Hepatic stellate cell (primary cell): ENCODE measurements at places on chromosomes 5 and 9.
A peak's percentile ranks its signal among the peaks of the same experiment; 100 is the strongest.

GRCh38 chr5:9500625-9501024 lies 45.2 kb downstream of the SEMA5A start:
- DNase-seq = no peak

- no peak for DNase-seq
Observed at GRCh38 chr9:109114670-109115069, 5.1 kb downstream of the TMEM245 start.

DNA sequence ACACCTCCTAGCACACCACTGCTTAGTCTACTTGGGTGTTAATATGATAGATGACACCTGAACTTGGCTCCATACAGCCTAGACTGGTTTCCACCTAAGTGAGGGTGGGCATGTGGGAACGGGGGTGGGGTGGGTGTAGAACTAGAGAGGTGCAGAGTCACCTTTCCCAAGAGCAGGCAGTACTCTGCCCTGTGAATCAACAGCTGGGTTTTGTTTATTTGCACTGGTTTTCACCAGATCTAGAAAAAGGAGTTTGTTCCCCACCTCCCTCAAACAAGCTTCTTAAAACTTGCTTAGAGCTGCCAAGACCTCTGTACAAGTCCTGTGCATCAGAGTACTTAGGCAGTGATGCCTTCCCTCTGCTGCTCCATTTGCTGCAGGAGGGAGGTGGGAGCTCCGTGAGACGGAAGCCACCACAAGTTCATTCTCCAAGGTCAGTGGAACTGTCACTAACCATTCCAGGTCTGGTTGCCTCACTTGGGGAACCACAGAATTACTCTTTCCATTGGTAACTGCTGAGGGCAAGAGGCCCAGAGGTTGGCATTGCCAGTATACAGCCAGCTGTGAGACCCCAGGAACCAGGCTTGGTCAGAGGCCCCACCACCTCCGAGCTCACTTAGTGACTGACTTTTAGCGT lies 163.5 kb downstream of the NR3C1 start:
- no peak for DNase-seq

DNA sequence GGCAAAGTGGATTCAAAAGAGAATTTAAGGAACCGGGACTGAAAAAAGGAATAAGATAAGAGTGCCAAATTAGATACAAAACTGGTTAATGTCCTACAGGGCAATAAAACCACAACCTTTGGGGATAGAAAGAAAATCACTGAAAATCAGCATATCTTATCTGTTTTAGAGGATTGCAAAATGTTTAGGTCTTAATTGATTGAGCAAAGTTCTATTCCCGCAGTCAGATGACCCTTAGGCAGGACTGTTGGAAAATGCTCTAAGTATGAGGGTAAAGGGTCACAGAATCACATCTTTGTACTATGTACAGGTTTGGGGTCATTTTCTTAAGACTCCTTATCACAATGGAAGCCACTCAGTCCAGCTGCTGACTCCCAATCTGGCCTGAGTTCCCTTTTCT lies 129.0 kb downstream of the GABBR2 start:
- no peak for DNase-seq

GRCh38 chr5:142872795-142873194 lies 102.6 kb downstream of the ARHGAP26 start:
- no peak for DNase-seq

DNA sequence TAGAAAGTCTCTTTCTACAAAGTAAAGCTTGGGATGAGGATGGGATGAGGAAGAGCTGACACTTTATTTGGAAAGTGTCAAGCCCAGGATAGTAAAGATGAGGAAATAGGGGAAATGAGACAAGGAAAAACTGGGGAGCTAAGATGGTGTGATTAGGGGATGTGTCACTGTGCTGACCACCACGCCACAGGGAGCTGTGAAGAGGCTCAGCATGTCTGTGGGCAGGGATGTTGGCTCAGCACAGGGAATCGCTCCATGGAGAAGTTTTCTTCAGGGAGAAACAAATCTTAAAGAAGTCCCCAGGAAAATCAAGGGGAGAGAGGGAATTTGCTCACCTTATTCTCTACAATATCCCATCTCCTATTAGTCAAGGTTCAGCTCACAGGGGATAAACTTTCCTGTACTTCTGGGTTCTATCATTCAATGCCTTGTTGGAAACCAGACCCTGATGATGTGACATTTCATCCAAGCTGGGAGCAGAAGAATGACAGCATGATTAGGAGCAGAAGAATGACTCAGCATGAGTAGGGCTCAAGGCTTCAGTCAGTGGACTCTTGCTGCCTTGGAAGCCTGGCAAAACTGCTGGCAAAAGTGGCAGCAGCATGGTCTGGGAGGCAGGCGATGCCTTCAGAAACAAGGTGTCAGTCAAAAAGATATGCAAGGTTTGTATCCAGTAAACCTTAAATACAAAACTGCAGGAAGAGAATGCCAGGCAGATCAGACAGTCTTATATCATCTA lies 4.9 kb downstream of the HSPB3 start:
- DNase-seq = peak; percentile 48

DNA sequence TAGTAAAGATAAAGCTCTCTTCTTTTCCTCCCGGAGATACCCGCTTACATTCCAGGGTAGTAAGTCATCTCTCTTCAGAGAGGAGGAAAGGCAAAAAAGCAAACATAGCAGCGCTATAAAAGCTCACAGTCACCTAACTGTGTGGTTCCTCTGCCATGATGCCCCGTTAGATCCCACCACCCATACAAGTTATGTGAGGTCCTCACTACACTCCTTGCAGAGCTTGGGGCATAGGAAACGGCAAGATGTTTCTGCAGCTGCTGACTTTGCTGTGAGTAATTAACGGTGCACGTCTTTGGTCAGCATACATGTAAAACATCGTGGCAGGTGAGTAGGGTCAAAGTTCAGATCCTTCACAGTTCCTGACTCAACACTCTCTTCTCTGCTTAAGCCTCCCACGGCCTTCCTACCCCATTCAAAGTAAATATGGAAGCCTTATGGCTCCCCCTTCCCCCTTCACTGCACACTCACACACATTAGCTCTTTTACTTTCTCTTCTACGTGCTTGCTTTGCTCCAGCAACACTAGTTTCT lies 218.9 kb downstream of the DIRAS2 start:
- DNase-seq = no peak

- no peak for DNase-seq
Observed at GRCh38 chr9:77531400-77531799, 116.7 kb downstream of the GNA14 start.

DNA sequence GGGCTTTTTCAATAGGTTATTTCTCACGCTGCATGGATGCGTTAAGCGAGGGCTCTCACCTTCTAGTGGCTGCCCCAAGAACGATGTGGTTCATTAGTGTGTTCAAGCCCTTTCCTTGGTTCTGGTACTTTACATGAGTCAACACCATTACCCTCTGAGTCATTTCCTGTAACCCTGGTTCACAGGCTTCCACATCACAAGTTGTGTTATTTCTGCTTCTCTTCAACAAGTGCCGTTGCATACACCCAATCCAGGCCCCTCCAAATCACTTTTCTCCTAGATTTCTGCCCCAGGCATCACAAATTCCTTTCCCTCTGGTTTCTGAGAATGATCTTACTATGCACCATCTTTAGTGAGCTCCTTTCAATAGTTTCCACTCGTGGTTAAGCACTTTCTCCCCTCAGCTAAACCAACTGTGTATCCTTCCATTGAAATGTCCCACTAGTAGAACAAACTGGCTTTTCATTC lies 69.5 kb upstream of the RAD23B start:
- DNase-seq = peak; percentile 76

- no peak for DNase-seq
Observed at GRCh38 chr5:174303035-174303434, 257.5 kb downstream of the NSG2 start.

GRCh38 chr9:35518981-35519679 lies 29.2 kb downstream of the RUSC2 start:
- no peak for DNase-seq

- DNase-seq = no peak
Observed at GRCh38 chr5:172574871-172575223, 66.2 kb upstream of the NEURL1B start.

GRCh38 chr9:112831969-112832368 lies 58.7 kb downstream of the SLC46A2 start:
- DNase-seq = no peak

DNA sequence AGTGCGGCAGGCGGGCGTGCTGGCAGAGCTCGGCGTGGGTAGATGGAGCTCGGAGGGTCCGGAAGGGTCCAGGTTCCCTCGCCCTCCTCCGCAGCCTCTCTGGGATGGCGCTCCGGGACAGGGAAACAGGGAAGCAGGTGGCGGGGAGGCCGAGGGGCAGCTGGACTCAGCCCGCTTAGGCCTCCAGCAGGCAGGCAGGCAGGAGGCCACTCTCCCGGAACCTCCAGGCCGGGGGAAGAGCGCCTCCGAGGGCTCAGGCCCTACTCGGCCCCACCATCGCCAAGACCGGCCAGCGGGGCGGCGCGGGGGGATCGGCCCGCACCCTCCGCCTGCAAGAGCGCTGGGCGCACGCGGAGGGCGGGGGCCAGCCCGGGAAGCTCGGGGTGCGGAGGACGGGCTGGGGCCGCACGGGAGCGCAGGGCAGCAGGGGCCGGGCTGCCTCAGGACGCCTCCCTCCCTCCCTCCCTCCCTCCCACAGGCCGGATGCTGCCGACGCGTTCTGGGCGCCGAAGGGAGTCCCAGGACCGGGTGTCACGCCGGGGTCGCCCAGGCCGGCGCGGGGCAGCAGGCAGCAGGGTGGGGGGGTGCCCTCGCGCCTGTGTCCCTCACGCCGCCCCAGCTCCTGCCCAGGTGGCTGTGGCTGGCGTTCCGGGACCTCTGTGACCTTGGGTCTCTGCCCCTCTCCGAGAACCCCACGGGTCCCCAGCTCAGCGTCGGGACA lies 977 bp downstream of the MGAT4B start:
- peak; percentile 80 for DNase-seq

GRCh38 chr9:129320575-129321285 lies 142.7 kb upstream of the IER5L start:
- peak; percentile 90 for DNase-seq
